ENCODE measurements at places on chromosomes 6 and 20.

- no peak for DNase-seq
Observed at GRCh38 chr20:58897488-58897887, 45.0 kb downstream of the GNAS start.

GRCh38 chr6:165823609-165824326 lies 160.7 kb upstream of the PDE10A start:
- no peak for DNase-seq

DNA sequence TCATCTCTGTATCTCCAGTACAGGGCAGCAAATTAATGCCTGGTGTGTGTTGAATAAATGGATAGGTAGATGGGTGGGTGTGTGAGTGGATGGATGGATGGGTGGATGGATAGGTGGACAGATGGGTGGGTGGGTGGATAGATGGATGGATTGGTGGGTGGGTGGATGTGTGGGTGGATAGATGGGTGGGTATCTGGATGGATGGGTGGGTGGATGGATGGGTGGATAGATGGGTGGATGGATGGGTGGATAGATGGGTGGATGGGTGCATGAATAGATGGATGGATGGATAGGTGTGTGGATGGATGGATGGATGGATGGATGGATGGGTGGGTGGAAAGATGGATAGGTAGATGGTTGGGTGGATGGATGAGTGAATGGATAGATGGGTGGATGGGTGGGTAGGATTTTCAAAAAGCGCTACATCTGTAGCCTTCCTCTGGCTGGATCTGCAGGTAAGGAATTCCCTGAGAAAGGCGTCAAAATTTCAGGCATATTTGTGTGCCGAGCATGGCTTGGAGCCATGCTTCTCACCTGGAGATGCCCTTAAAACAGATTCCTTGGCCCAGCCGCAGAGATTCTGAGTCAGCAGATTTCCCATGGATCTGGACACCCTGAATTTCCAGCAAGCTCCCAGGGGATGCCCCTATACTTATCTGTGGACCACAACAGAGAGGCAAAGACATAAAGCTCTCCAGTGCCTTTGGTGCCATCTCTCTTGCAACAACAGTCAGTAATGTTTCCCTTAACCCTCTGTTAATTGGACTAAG lies 177.6 kb downstream of the CDH4 start:
- DNase-seq, result no peak

- DNase-seq, result no peak
Observed at GRCh38 chr6:163565140-163565539, 150.6 kb downstream of the QKI start.

DNA sequence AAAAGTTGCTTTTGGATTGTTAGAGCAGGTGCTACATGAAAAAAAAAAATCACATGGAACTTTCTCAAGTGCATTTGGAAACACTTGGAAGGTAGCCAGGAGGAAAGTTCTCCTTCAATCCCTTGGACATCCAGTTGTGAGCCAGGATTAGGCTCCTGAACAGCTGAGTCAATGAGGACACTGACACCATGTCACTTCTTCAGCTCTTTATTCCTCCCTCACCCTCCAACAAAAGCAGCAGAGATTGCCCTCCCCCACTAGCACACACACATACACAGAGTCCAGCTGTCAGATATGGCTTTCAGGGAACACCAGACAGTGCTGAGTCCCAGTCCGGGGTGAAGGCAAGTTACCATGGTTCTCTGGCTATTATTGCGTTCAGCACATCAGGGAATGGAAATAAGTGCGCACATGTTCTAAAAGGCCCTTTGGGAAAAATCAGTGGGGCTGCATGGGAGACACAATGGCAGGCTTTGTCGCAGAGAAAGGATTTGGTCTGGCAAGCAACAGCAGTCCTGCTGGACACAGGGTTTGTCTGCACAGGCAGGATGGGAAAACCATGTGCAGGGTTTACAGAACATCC lies 124.7 kb upstream of the MARCKS start:
- DNase-seq, result no peak

DNA sequence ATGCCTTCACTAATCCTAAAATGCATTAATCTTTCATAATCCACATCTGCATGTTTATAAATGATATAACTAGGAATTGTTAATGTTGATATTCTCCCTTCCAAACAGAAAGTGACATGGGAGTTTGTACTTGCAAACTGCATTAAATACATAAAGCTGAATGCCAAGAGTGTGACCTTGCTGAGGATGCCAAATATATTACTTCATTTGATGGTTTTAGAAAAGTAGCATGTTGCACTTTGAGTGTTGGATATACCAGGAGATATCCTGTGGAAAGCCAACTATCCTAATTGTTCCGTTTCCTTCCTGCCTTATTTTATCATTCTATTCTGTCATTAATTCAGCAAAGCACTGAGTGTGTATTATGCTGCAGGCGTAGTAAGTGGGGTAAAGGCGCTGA lies 229.8 kb downstream of the TMEM242 start:
- DNase-seq, result no peak

DNA sequence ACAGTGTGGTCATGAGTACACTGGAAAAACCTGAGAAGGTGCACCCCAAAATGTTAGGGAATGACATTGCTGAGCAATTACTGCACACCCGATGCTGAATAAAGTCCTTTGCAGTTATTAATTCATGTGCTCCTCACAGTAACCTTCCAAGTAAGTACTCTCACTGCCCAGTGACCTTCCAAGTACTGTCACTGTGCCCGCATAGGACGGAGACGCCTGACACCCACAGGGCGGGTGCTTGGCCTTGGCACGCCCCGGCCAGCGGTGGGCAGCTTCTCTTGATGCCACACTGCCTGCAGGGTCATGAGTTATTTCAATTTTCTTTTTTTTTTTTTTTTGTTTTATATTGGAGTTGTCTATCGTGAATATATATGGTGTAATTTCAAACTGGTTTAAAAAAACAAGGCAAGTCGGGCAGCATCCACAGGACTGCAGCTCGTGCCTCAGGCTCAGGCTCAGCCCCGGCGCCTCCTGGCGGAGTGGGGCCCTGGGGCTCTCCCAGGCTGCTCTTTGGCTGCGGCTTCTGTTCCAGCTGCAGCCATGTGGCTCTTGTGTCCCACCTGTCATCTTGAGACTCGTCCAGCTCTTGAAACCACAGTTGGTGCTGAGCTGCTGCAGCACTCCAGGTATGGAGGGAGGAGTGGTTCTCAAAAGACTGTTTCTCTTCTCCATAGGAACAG lies 27.0 kb downstream of the PNLDC1 start:
- DNase-seq, result no peak

DNA sequence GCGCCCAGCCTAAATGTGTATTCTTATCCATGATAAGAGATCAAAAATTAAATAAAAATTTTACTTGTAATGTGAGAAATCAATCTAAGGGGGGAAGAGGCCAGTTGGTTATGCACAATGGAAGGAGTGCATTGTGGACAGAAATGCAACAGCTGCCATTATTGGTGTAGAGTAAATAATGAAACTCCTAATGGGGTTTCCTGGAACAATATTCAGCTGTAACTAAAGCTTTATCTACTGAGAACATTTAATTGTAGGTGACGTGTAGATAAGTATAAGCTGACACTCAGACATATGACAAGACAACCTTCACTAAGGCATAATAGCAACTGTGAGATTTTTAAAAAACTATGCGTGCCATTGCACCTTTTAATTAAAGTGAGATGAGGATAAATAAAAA lies 71.4 kb downstream of the CEP57L1 start:
- DNase-seq, result no peak

DNA sequence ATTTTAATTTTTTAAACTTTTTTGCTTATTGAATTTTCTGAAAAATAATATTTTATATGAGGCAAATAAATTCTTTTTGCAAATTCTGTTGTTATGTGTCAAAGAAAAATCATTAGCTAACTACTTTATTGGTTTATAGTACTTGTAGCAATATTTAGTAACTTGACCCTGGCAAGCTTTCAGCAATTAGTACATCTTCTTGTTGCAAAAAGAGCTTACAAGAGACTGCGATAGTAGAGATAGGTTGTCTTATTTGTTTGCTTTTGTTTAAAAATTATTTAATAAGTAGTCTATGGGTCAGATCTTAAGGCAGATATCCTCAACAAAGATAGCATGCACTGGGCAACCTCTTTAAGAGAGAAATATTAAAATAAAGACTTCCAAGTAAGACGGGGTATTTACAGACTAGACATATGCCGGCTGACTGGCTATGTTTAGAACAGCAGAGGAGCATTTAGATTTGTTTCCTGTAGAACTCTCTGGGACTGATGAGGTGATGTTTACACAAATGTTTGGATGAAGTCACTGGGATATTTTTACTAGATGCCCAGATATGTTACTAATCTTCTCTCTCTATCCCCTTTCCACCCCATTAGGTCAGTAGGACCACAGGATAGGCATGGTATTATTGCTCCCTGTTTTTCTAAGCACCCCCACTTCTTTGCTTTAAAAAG lies 25.0 kb downstream of the VGLL2 start:
- no peak for DNase-seq

- no peak for DNase-seq
Observed at GRCh38 chr6:167825332-167826229, 1.1 kb upstream of the AFDN start.

GRCh38 chr6:163707387-163708355 lies 293.2 kb downstream of the QKI start:
- DNase-seq, result no peak

DNA sequence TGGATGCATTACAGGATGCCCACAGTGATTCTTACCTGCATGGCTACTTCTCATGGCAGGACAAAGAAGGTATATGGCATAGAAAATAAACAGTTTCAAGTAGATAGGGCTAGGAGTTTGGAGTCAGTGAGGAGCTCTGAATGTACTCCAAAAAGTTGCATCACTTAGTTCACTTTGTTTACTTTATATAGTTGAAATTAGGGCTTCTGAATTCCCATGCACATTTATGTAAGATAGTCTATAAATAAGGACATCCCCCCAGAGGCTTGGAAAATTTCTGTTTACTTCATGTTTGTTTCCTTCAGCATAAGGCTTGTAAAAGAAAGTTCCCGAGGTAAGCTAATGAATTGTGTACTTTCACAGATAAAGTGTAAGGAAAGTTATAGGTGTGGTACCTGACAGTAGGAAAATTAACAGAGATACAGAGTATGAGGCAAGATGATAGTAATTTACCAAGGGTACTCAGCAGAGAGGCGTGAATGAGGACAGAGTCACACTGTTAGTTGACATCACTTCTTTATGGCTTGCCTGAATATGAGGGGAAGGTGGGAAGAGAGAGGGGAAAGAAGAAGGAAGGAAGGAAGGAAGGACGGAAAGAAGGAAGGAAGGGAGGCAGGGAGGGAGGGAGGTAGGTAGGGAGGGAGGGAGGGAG lies 51.1 kb downstream of the ADTRP start:
- no peak for DNase-seq

- DNase-seq, result no peak
Observed at GRCh38 chr6:40809627-40810026, 222.5 kb upstream of the LRFN2 start.

- DNase-seq, result no peak
Observed at GRCh38 chr6:7974565-7974937, 64.0 kb upstream of the TXNDC5 start.

DNA sequence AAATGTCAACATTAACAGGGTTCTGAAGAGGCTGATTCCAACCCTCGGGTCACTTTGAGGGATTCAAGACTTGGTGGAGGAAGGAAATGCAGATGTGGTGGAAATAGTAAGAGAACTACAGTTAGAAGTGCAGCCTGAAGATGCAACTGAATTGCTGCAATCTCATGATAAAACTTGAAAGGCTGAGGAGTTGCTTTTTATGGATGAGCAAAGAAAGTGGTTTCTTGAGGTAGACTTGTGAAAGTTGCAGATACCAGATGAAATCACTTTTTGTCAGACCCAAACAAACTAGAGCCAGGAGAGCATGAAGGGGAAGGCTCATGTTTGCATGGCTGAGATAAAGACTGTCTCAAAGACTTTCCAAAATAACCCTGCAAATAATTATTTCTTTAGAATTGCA lies 16.2 kb downstream of the ANKRD6 start:
- DNase-seq, result no peak

DNA sequence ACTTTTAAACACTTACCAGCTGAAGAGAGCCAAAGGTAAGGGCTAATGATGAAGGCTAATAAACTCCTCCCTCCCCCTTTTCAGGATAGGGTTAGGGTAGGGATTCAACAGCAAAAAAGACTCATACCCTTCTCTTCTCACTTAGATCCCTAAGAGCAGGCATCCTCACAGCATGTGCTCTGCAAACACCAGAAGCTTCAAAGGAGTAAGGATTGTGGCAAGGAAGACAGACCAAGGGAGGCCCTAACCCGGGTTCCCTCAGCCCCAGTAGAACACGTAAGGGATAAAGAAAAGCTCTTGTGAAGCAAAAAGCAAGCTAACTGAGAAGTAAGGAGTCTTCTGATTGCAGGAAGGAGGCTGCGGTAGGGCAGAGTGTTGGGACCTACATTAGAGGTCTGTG lies 11.6 kb downstream of the MAP3K7 start:
- no peak for DNase-seq

GRCh38 chr6:26184367-26184891 lies 97.2 kb downstream of the HFE start:
- DNase-seq, result no peak

- DNase-seq, result no peak
Observed at GRCh38 chr20:20215976-20216727, 151.8 kb upstream of the INSM1 start.

GRCh38 chr20:23114018-23114417 lies 27.9 kb upstream of the CD93 start:
- no peak for DNase-seq

GRCh38 chr6:22251348-22251747 lies 45.5 kb downstream of the PRL start:
- no peak for DNase-seq

GRCh38 chr6:137219664-137220252 lies 573 bp upstream of the IFNGR1 start:
- DNase-seq, result no peak

DNA sequence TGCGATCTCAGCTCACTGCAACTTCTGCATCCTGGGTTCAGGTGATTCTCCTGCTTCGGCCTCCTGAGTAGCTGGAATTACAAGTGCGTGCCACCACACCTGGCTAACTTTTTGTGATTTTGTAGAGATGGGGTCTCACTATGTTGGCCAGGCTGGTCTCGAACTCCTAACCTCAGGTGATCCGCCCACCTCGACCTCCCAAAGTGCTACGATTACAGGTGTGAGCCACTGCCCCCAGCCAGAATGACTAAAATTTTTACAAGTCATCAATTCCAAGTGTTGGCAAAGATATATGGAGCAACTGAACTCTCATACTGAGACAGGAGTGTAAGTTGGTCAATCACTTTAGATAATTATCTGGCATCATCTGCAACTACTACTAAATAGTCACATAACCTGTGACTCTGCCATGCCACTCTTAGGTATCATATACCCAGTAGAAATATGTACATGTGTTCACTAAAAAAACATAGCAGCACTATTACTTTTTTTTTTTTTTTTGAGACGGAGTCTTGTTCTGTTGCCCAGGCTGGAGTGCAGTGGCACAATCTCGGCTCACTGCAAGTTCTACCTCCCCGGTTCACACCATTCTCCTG lies 3.0 kb downstream of the EIF6 start:
- no peak for DNase-seq

GRCh38 chr6:93794166-93794565 lies 374.8 kb upstream of the EPHA7 start:
- no peak for DNase-seq

DNA sequence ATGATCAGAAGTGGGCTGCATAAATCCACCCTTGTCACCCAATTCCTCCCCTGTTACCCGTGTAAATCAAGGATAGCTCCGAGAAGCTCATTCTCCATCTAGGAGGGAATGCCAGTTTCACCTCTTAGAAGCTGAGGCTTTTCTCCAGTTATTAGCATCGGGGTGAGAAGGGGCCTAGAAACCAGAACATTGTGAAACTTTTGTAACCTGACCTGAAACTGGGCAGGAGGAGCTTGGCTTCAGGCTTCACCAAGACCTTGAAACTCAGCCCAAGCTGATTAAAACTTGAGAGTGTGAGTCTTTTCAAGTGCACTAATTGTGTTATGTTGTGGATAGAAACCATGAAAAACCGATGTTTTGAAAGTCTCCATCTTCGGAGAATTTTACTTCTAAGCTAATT lies 103.1 kb downstream of the BMP2 start:
- DNase-seq, result no peak
